ENCODE measurements at places on chromosomes 6 and 20.
A peak's percentile ranks its signal among the peaks of the same experiment; 100 is the strongest.

DNA sequence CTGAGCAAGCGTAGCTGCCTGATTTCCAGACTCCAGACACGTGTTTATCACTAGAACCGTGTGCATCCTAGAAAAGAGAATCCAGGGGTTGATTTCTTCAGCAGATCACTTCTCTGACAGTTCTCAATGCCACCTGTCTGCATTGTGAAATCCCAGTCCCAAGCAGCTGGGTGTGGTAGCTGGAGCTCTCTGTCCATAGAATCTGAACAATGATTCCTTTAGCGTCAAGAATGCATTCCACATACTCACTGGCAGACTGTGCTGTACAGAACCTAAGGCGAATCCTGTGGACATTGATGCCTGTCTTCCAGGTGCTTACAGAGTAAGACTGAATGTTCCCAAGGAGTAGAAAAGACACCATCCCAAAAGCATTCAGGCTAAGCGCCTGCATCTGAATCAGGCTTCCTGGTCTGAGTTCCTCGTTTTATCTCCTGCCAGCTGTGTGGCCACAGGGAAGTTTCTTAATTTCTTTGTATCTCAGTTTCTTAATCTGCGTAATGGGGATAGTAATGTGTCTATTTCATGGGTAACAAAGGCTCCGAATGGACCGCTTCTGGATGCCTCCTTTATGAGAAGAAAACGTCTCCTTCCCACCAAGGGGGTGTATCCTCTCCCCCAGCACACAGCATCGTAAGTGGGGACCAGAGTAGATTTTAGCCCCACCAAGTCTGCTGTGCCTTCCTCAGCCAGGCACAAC, 10.4 kb upstream of the TRAF3IP2 start:
- DNase-seq, result no peak

DNA sequence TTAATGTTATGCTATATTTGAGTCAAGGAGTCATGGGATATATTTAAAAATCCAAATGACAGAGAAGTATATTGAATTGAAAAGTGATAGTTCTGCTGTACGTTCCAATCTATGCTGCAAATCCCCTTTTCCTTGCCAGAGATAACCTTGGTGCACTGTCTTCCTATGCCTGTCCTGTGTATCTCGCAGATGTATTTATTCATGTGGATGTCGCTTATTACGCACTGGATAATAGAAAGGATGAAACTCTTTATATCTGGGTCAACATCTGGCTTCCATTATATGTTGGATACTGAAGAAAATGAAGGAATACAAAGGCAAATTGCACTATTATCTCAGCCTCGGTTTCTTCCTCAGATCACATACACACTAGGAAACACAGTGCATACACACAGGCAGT, 331.3 kb downstream of the BCKDHB start:
- no peak for DNase-seq

DNA sequence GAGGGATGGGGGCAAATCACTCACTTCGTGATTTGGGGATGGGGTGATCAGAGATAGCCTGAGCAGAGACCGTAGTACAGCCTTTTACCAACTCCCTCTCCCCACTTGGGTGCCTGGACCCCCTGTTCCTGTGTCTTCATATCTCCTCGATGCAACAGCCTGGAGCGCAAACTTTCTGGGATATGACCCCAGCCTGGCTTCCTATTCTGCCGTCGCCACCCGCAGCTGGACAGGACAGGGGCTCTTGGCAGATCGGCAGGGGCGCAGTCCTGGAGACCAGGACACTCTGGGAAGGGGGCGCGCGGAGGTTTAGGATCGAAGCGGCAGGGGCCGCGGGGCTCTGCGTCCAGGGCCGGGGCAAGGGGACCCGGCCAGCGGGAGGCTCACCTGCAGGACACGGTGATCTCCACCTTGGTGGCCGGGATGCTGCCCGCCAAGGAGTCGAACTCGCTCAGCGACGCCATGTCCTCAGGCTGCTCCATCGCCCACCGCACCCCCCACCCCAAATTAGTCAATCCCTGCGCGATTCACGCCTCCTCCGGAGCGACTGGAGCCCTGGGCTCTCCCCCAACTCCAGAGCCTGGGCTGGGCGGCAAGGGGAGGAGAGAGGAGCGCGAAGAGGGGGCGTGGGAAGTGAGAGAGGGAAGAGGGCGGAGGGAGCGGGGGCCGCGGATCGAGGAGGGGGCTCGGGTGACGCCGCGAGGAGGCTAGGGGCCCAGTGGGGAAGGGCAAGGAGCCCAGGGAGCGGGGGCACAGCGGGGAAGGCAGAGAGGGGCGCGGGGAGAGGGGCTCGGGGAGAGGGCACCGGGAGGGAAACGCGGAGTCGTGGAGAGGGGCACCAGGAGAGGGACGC, at the start of gene CPNE5:
TSS of gene CPNE5 (minus strand) at position 549 of the 853 bp plus-strand sequence. CDS start at position 482, 67 bp downstream.
- no peak for DNase-seq

DNA sequence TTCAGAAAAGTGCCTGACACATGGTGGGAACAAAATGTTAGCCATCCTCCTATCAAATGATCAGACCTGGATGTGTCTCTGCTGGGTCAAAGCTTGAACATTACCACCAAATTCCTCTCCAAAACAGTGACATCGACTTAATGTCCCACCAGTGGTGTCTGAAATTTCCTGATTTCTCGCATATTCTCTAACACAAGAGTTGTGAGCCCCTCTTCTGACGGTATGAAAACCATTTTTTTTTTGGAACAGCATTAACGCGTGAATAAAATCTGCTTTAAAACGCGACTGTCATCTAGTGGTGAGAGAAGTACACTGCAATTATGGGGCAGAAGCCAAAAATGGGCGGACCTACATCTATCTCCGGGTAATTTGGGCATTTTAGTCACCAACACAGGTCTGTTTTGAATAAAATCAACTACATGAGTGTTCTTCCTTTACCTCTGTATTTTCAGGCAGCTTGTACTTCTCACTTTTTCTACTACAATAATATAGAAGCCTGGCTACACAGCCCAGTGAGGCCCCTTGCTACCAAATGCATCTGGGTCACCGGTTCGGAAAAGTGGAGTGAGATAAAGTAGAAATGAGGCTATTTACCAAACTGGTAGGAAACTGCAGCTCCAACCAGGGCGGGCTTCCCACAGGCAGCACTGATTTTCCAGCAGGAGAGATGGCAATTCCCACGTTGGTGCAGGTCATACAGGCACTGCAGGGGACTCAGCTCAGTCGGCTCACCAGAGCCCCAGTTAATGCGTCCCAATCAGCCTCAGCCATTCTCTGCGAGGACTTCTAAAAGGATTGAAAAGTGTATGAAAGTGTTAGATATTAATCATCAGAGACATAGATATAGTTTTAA, 27.4 kb downstream of the MGME1 start:
- peak; percentile 31 for DNase-seq

DNA sequence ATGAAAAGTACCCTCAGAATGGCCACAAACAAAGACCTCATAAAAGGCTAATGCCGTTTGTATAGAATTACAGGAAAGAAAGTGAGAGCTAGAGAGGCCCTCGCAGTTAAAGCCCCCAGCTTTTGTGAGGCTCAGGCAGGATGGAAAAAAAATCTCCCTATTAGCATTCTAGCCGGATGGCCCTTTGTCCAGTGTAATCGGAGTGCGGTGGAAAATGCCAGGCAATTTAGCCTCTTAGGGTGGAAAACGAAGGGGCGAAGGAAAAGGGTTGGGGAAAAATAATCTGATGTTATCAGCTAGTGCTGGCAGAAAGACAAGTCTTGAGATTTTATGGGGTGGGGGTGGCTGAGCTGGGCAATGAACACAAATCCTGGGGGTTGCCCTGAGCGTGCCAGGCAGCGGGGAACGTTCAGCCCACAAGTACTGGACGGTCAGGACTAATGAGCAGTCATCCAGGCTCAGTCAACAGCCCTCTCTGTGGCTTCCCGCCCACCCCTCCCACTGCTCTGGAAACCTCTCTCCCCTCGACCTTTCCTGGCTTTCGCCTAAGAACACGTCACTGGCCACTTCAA, 92.4 kb downstream of the PSMG4 start:
- DNase-seq, result no peak

- no peak for DNase-seq
These were observed 249.0 kb downstream of the UTRN start for GRCh38 chr6:144534180-144534579.

DNA sequence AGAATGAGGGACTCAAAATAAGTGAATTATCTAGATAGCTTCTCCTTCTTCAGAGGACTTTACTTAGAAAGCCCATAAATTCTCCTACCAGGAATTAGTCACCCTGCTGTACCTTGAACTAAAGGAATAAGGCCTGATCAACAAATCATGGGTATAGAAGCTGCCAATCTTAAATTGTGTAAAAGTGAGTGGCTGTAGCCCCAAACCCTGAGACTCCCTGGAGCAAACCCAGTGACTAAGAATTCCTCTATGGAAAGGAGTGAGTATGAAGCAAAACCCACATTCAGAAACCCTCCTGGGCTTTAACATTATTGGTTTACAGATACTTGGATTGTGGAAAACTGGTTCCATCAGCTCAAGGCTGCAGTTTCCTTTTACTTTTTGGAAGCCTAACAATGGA, 285.8 kb upstream of the TBX18 start:
- DNase-seq, result no peak

- DNase-seq, result peak; percentile 98
These were observed 39.2 kb downstream of the ZMYND8 start for GRCh38 chr20:47317127-47317895.

- DNase-seq, result no peak
These were observed 44.0 kb downstream of the ROS1 start for GRCh38 chr6:117381749-117382148.

- DNase-seq, result no peak
These were observed 28.2 kb downstream of the SLC12A5 start for GRCh38 chr20:46056970-46057855.

DNA sequence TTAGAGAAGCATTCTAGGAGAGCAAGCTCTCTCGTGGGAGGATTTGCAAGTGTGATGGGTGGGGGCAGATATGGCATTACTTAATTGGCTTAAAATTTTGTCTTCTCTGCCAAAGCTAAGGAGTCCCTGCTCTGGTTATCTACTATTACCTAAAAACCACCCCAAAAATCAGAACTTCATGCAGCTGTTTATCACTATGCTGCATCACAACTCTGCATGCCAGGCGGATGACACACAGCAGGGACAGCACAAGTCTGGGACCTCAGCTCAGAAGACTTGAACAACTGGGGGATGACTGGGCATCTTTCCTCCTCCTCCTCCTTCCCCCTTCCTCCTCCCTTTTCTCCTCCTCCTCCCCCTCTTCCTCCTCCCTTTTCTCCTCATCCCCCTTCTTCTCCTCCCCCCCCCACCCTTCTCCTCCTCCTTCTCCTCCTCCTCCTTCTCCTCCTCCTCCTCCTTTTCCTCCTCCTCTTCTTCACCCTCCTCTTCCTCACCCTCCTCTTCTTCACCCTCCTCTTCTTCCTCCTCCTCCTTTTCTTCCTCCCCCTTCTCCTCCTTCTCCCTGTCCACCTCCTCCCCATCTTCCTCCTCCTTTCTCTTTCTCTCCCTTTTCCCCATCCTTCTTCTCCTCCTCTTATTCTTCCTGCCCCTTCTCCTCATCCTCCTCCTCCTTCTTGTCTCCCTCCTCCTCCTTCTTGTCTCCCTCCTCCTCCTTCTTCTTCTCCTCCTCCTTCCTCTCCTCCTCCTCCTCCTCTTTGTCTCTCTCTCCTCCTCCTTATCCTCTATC, 218.6 kb upstream of the PMEPA1 start:
- no peak for DNase-seq

GRCh38 chr20:6956056-6956455, 188.6 kb downstream of the BMP2 start:
- DNase-seq, result no peak

DNA sequence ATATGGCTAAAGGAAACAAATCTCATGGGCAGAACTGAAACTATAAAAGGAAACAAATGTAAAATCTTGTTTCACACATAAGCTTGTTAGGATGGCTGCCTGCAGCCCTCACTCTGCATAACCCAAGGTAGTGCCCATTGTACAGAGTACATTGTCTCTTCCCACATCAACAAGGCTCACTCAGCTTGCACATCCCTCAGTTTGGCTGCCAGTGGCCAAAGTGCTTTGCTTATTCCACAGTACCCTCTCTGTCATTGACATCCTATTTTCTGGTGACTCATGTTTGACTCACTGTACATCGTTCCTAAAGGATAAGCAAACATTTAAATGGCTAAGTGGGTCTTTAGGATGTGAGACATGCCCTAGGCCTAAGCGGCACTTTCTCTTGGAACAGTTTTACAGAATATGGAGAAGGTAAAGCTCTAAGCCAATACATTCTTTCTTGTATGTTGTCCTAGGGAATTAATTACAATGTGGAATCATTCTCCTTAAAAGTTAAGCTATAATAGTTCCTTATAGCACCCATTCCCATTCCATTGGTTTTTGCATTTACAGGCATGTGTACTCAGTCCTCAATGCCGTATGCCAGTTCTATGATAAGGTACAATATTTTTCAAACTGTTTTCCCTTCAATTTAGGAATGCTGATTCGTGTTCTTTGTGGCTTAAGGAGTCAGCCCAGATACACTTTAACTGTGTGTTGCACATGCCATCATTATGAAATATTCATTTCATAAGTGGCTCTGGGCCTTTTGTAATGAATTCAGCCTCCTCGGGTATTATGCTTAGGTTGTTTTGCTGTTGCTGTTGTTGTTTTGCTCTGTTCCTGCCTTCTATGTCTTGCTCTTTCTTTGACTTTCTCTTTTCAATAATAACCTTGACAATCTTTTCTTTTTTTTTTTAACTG, 5.5 kb downstream of the ANKEF1 start:
- peak; percentile 48 for DNase-seq

DNA sequence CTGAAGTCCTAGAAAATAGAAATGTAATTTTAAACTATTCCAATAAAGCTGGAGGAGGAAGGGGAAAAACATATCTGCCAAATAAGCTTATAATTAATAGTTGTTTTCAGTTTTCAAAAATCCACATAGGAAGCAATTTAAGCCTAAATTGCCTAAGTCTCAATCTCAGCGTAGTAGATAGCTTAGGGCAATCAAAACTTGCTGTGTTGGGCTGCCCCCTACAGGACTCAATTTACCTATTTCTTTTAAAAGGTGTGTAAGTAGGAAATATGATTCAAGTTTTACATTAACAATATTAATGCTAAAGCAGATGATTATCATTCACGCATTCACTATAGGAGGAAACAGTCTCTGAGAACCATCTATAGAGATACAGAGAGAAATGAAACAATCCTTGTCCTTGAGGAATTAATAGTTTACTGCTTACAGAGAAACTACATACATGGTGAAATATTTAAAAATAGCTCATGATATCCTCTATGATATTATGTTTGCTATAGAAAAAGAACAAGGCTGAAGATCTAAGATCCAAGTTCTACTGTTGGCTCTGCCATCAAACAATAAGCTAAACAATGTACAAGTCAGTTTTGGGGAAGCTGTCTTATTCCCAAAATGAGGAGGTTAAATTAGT, 102.1 kb downstream of the ATG5 start:
- DNase-seq, result no peak

DNA sequence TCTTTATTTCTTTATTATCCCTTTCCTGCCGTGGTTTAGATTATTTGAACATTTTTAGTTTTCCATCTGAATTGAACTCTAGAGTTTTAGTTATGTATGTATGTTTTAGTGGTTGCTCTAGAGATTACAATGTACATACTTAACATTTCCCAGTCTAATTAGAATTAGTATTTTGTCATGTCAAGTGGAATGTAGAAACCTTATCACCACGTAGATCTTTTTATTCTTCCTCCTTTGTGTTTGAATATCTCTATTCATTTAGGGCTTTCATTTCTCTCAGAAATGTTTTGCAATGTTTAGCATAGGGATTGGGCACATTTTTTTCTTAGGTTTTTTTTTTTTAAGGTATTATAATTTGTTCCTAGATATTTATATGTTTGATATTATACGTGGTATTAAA, 73.1 kb upstream of the EZR start:
- DNase-seq, result no peak
